ENCODE measurements at places on chromosomes 2 and 18.

DNA sequence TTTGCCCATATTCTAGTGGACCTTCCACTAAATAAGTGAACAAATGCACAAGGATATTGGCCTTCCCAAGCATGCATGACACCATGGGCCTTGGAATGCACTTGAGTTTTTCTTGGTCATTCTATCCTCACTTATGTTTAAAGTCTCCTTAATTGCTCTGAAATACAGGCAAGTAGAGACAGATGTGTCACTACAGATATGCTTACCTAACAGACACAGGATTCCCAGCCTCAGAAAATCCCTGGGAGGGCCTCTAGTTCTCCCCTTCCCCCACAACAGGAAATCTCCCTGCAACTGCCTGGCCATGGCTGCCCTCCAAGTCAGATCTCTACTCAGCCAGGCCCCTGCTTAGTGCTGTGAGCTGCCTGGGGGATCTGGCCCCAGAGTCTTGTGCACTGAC is 445.2 kb downstream of the IRS1 start:
- DNase-seq: no peak

GRCh38 chr2:205020673-205021072 is 475.4 kb downstream of the PARD3B start:
- no peak for DNase-seq

DNA sequence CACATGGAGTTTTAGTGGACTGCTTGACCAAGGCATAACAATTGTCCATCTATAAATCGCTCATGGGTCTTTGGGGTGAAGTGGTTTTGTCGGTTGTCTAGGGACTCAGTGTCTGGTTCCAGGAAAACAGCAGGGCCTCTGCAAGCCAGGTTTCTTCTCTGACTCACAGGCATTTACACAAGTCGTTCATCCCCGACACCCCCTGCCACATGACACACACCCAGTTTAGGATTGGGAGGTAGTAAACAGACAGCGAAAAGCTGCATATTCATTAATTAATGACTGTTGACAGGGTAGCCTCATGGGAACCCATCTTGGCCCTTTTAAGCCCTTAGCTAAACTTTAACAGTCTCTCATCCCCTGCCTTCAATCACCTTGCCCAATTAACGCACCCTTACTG is 194.8 kb upstream of the ACVR2A start:
- no peak for DNase-seq

DNA sequence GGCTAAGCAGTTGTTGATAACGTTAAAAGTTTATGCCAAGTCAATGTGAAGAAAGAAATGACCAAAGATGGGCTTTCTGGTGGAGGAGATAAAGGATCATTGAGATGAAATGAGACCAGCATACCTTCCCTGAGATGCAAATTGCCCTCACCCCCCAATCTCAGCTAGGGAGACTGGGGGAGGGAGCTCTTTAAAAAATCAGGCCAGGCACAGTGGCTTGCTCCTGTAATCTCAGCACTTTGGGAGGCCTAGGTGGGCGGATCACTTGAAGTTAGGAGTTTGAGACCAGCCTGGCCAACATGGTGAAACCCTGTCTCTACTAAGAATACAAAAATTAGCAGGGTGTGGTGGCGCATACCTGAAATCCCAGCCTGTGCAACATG is 30.9 kb upstream of the KCMF1 start:
- DNase-seq: no peak

DNA sequence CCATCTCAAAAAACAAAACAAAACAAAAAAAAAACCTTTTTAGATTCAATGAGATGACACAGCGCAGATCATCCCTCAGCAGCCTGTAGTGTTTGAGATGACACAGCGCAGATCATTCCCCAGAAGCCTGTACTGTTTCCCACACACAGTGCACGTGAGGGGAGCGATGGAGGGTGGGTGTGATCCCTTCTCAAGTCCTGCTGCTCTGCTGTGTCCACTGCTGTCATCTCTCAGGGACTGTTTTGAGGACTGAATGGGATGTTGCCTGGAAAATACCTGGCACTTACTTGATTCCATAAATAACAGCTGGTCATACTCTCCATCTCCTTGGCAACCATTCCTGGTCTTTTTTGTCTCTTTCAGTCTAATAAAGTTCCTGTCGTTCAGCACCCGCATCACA is 25.7 kb downstream of the TGOLN2 start:
- no peak for DNase-seq

DNA sequence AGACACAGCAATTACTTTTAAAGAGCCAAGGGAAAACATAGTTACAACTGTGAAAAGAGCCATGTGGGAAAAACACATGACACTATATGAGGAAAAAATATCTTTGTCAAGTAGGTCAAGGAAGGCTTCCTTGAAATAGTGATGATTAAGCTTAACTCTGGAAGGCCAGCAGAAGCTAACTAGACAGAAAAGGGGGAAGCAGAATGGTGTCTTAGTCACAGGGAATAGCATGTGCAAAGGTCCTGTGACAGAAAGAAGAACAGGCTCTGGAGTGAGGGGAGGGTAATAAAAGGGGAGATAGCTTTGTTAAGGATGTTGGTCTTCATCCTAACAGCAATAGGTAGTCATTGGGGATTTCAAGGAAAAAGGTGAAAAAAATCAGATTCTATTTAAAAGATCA is 64.0 kb downstream of the ARHGAP25 start:
- no peak for DNase-seq

- DNase-seq: no peak
These were observed 70.4 kb downstream of the IL1R2 start for GRCh38 chr2:102061962-102062795.

- no peak for DNase-seq
These were observed 74.8 kb downstream of the MAP2 start for GRCh38 chr2:209498614-209499013.
